Dorsolateral prefrontal cortex (tissue), 122 donors: ENCODE measurements at places on chromosomes 11 and 22. TPM values are rescaled to one million over a fixed set of nuclear protein-coding genes. Genes with fewer than 3 reads are reported as not detected.
A peak's percentile ranks its signal among the peaks of the same experiment; 100 is the strongest.

- DNase-seq: no peak
Observed at GRCh38 chr22:30923168-30923900, 45.2 kb downstream of the MORC2 start.

DNA sequence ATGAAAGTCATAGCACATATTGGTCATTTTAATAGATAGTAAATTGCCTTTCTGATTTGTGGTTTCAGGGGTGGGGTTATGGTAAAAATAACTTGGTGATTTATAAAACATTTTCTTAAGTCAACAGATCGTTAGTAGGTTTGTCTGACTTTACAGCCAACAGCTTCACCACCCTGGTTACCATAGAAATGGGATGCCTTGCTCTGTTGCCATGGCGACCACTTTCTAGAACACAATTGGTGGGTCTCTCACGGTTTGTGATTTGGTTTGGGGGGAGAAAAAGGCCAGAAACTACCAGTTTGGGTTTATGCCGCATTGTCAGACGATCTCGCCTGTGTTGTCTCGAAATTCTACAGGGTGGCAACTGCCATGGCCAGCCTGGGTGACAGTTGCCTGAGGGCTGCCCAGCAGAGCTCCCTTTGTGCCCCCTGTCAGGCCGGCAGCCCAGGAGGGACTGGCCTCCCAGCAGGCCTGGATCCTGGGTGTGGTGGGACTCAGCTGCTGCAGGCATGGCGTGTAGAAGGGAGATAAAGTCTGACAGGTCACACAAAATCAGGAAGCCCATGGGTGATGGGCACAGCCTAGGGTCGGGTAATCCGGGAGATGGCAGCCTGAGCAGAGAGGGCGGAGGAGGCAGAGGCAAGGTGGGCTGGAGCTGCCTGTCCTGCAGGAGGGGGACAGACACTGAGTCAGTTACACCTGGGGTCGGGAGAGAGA is 30.9 kb downstream of the KCNC1 start:
- peak; percentile 52 for DNase-seq

DNA sequence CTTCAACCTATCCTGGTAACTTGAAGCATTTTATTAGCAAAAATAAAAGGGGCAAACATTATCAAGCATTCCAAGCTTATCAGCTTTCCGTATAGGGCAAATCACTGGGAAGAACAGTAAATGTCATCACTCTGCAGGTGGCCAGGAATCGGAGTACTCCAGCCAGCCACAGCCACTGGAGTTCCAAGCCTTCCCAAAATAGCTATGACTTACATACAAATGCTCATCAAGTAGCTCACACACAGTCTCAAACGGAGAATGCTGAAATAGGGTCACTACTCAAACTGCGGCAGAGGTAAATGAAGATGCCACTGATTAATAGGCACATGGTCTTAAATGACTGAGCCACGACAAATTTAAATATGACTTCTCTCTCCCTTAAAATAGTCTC is 2.1 kb downstream of the USP28 start:
- no peak for DNase-seq

DNA sequence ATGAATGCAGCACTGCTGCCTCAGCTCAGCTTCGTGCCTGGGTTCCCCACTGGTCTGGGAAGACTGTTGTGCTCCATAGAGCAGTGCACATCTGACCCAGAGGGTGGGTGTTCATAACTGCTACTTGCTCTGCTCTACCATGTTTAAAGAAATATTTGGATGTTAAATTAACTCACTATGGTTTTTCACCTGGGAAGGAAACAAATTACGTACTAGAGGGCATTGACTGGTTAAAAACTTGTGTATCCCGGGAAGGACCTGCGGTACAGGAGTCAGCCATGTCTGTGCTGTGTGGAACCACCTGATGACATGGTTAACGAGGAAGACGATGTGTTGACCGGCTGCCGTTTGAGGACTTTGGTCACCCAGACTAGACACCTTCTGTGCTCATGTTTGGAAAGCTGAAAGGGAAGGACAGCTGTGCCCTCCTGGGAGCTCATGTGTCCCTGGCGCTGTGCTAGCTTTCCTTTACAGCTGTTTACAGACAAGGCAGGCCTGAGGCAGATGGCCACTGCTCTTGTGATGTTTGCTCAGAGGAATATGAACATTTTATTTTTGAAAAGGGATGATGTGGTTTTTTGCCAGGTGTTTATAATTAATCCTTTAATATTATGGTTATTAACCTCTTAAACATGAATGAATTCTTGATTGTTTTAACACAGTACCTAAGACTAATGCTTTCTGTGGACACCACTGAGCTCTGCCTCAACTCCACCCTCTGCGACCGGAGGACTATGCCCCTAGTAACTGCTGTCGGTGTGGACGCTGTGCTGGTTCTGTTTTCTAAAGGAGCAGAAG is 14.3 kb upstream of the AIFM3 start:
- DNase-seq: no peak

The MUC6 gene
- not detected for total RNA-seq

The MGAT3 gene
- 91.3 TPM for total RNA-seq

The ANO3 gene
- total RNA-seq: 20.5 TPM

The FAM180B gene
- not detected for total RNA-seq

The SMTNL1 gene
- not detected for total RNA-seq
